Left renal cortex interstitium (tissue), 4 donors: ENCODE measurements at places on chromosomes 1 and 21. TPM values are rescaled to one million over a fixed set of nuclear protein-coding genes. Genes with fewer than 3 reads are reported as not detected.

LRRC8B gene
- polyA plus RNA-seq: 9.3 TPM

IGFN1 gene
- polyA plus RNA-seq: 0.49 TPM

CD53 gene
- 7.6 TPM for polyA plus RNA-seq

KRTAP27-1 gene
- polyA plus RNA-seq: not detected

KIF14 gene
- 6.0 TPM for polyA plus RNA-seq

SYT2 gene
- 2.9 TPM for polyA plus RNA-seq

KCNH1 gene
- polyA plus RNA-seq: 0.30 TPM

DNA sequence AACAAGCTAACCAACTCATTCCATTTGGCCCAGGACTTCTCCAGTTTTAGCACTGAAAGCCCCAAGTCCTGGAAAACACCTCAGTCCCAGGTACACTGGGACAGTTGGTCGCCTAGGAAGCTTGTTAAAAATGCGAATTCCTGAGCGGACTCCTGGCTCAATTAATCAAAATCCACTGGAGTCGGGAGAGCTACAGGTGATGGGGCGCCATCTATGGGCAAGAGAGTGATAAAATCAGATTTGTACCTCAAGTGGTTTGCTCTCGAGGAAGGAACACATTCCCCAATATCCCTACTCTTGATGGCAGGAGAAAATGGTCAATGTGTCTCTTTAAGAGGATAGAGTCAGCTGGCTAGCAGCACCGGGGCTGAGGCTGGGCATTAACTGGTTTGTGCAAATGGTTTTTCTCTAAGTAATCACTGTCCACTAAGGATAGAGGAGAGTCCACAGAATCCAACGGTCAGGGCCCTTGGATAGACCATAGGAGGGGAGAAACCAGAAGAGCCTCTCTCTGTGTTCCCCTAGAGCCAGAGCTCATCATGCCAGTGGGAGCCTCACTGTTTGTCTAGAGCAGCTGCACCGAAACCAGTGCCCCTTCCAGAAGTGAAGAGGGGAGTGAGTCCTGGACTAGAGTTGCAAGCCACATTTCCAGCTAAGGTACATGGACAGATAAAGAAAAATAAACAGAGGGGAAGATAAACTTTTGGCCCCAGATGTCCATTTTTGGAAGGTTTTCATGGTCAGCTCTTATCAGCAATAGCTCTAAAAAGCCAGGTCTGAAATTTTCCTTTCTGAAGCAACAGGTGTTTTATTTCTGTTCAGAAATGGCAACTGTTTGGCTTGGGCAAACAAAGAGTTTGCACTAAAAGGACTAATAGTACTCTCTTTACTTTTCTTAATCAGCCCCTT is 148.5 kb downstream of the TENT5C start:
- DNase-seq: no peak

DNA sequence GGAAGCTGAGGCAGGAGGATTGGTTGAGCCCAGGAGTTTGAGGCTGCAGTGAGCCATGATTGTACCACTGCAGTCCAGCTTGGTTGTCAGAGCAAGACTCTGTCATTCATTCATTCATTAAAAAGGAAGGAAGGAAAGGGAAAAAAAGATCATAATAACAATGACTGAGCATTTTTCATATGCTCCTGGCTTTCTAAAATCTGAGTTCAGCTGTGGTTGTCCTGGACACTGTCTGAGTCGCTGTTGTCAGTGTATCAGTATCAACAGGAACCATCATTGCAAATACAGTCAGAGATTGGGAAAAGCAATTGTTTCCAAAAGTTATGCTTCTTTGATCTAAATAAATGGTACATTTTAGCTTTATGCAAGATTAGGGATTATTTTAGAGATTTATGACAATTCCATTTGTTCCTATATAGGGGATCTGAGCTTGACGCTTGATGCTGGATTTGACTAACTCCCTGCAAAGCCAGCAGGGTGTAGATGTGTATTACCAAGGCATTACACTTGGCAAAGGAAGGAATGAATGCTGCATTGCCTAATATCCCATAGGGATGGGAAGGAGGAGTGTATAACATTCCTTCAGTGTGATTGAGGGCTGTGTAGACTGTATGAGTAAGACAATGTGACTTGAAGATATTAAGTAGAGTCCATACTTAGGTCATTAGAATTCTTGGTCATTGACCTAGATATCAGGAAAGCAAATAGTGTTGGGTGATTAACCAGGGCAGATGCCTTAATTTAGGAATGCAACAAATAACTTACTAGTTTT is 100.2 kb downstream of the DISP1 start:
- DNase-seq: no peak

DNA sequence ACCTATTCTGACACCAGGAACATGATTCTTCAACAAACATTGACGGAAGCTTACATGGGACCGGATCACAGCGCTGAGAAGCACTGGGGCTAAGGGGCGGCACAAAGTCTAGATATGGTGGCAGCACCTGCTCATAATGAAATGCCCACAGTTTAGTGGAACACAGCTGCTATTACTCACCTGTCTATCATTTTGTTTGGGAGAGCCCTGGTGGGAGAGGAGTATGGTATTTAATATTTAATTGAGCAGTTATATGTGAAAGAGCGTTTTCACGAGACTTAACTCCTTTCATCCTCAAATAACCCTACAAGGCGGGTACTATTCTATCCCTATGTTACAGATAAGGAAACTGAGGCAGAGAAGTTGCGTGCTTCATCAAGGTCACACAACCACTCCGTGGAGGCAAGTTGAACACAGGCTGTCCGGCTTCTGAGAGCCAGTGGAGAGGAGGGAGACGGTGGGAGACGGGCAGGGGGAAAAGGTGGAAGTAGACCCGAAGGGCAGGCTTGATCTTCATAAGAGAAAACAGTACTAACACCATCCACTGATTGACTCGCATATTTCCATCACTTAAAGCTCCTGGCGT is 790 bp upstream of the TSNAX start:
- no peak for DNase-seq

DNA sequence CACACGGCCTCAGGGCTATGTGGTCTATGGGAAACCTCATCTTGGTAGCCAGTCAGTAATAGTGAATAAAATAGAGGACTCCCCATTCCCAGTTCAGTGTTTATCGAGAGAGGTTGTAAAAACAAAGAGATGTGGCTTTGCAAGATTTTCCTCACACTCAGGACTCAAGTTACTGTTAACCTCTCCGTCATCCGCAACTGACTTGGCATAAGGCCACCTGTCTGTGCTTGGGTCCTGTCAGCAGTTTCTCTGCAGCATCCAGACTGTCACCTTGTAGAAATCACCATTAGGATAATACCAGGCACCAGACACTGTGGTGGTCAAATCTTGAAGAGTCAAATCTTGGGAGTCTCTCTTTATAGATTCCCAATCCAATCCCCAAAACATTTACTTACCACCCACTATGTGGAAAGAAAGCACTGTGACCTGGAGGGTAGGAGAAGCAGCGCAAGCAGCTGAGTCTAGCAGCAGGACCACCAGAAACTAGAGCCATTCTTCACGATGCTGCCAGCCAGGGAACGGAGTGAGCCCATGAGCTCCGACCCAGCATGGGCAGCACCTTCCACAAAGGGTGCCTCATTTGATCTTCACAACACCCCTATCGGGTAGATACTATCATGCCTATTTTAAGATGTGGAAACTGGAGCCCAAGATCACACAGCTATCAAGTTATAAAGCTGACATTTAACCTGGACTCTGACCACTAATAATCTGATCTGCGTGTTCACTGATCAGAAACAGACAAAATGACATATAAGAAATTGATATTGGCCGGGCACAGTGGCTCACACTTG is 5.6 kb upstream of the GPR25 start:
- peak; percentile 19 for DNase-seq

DNA sequence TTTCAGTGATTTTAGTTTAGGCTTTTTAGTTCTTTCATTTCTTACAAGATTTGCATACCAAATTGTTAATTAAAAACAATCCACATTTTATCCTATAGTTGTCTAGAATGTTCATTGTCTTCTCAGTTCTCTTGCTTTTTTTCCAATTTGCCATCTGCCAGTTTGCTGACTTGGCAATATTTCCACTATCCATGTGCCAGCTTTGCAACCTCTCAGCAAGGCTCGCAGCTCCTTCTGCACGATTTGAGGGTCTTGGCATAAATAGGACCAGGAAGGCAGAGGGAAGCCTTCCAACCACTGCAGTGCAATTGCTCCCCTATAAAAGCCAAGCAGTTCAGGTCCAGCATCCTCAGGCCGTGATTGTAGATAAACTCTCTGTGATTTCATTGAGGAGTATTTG is 306.8 kb upstream of the FMN2 start:
- DNase-seq: no peak

DNA sequence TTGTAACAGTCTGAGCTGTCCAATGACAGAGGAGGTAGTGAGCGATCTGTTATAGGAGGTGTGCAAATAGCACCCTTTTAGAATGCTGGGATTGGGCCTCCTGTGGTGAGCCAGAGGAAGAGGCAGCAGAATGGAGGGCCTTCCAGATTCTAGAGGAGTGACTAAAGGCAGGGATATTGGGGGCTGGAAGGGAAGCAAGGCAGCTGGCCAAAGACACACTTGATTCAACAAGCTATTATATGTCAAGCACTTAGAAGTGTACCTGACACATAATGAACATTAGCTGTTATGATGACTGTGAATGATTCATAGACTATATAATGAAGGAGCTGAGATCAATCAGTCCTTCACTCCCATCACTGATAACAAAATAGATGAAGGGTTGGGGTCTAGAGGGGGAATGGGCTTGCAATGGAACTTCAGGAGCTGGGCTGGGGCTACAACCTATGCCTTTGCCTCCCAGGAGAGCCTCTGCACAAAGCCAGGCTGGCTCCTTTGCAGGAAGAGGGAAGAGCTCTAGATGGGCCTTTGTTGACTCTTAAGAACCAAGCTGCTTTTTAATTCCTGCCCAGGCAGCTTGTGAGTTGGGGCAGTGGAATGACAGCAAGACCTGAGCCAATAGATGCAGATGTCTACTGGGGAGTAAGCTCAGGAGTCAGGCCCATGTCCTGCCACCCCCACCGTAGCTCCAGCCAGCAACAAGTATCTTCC is 2.3 kb upstream of the MKNK1 start:
- DNase-seq: no peak

GRCh38 chr1:175070818-175071217 is 3.2 kb downstream of the TNN start:
- DNase-seq: no peak

- no peak for DNase-seq
These were observed 16.2 kb downstream of the CHRNB2 start for GRCh38 chr1:154583773-154584172.

DNA sequence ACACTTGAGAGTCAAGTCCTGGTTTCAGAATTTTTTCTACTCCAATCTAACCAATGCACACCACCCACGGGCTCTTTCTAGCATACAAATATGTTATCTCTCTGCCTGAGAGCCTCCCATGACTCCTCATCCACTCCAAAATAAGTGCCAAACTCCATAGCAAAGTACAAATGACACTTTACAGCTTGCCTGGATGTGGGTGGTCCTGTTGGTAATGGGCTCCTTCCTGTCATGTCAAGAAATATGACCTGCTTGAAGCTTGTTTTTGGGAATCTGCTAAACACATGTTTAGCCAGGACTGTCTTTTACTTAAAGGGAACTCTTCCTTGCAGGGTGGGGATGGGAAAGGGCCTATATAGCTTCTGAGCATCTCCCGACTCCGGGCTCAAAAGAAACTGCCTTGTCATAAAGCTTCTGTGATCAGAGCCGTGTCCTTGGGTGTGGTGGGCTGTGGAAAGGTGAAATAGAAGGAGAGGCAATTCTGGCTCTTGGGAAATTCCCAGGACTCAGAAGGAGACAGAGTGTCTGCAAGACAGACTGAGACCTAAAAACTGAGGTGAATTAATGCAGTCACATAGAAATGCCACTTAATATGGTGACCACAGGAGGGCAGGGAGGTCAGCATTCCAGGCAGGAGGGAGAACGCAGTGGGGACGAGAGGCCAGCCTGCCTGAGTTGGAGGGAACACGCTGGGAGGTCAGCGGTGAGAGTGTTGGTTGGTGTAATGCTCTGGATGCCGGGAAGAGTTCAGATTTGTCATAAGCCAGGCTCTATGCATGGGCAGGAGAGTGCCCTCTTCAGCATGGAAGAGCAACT is 6.1 kb upstream of the IGFN1 start:
- no peak for DNase-seq
